ENCODE measurements at places on chromosomes 3 and 15. TPM values are rescaled to one million over a fixed set of nuclear protein-coding genes. Genes with fewer than 3 reads are reported as not detected.

DNA sequence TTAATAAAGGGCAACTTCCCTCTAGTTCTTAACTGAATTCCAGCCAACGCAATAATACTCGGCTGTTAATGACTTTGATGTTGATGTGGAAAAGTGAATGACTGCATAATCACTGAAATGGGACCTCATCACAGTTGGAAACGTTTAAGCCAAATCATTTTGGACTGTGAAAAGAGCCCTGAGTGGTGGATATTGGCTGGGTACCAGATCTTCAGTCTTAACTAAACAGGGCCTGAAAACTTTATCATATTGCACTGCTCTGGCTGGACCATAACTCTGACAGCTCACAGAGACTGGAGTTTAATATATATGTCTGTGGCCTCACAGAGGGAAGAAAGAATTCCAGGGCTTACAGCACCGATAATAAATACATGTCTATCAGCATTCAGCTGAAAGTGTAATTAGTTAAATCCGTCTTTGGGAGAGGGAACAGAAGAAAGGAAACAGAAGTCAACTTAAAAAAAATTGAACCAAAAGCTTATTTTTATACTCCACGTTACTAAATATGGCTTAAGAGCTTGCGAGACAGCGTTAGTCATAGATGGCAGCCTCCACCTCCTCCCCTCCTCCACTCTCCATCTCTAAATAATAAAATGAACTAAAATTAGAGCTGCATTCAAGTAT lies 222.3 kb upstream of the CDIN1 start:
- peak; percentile 76 for DNase-seq

- DNase-seq = no peak
Measured at GRCh38 chr3:136733317-136733833, 18.8 kb downstream of the STAG1 start.

DNA sequence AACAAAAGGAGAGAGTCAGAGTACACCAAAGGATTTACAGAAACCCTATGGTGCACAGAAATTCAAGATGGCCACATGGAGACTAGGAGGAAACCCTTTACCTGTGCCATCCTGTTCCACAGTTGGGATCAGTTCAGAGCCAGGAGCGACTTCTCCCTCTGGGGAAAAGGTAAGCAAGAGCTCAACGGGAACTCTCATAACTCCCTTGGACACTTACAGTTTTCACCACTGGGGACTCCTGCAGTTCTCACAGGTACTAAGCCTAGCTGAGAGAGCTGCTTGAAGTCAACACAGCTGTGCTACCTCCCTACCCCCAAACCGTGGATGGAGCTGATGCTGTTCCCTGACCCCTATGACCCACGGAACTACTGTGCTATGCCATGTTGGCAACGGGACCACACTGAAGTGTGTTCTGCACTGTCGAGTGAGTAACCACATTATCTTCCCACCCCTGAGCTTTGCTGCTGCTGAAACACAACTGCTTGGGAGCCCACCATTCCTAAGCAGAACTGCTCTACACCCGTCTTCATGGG lies 606.8 kb downstream of the GBE1 start:
- DNase-seq = no peak

DNA sequence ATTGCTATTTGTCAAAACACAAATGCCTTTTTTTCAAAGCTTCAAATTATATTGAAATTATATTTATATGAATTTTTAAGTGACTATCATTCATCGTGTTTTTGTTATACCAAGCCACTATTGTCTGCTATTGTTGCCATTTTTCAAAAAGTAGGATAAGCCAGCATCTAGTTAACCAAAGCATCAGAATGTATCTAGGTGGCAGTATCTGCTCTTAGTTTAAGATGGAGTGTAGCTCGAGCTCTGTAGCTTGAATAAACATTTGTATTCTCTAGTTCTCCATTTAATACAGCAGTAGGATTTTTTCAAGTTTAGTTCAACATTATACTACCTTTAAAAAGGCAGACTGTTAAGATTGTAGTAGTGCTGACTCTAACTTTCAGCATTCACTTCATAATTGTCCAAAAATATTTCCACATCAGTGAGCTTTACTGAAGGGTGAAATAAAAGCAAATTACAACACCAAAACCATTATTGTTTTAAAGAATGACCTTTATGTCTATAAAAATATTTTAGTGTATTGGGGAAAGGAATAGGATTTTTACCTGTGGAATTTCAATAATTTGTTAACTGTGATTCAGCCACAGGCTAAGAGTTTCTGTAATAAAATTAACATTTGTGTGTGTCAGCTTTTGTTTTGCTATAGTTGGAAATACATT lies 19.6 kb upstream of the C15orf61 start:
- no peak for DNase-seq

DNA sequence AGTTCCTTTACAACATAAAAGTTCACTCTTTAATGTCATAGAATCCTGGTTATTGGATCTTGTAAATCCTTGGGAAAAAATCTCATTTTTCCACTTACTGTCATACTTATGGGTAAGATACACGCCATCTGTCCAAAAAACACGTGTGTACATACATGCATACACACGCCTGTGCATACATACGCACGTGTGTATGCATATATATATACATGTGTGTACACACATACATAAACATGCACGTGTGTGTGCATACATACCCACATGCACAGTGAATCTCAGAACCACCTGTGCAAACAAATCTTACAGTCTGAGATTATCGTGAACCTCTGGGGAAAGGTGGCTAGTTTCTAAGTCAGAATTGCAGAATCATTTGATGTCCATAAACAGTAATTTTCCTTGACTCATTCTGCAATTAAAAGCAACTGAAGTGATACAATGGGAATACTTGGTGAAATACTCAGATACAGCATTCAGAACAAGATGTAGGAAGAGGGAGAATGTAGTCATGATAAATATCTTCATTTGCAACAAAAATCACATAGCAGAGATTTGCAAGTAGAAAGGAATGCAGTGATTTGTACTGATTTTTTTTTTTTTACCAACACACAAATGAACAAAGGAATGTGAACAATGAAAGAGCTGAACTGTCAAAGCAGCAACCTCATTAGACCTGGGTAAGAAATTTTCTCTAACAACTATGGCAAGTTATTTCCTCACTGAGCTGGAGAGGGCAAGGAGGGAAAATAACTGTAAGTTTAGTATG lies 160.6 kb upstream of the POU1F1 start:
- no peak for DNase-seq

- peak; percentile 40 for DNase-seq
Measured at GRCh38 chr15:95016511-95017229, 785.3 kb downstream of the MCTP2 start.

DNA sequence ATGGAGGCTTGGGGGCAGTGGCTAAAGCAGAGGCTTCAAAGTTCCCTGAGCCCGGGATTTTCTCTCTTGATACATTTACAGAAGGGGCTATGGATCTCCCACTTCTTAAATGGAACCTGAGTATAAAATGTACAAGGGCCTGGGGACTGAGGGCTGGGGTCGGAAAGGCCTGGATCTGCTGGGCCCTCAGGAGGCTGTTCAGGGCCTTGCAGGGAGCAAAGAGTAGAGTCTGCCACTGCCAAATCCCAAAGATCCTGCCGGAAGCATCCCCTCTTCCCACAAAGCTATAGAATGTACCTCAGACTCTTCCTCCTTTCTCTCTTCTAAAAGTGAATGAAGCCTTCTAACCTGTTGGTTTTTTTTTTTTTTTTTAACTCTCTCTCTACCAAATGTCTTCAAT lies 59.8 kb upstream of the ARHGEF3 start:
- DNase-seq = no peak

DNA sequence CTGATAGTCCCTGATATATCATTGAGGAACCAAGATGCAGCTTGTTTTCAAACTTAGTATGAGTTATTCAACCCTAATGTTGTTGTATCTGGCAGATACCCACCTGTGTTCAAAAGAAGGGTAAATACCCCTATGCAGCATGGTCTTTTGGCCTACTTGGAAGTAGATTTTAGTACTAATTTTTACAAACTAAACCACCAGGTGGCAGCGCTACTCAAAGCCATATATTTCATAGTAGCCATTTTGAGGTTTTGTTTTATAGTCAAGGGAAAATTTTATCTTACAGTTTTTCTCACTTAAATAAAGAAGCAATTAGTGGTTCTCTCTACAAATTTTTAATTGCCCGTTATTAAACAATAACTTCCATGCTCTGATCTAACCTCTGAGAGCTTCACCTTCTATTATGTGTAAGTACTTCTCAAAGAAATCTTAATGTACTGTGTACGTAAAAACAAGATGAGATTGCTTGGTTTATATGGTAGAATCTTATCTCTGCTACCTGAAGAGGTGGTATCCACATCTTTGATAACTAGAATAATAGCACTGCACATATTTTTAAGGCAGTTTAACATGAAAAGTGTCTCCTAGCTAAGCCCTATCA lies 31.5 kb upstream of the MLF1 start:
- DNase-seq = peak; percentile 30

- no peak for DNase-seq
Measured at GRCh38 chr3:196699749-196700148, 12.3 kb downstream of the CEP19 start.

GRCh38 chr15:29681946-29682345 lies 140.3 kb downstream of the TJP1 start:
- no peak for DNase-seq

DNA sequence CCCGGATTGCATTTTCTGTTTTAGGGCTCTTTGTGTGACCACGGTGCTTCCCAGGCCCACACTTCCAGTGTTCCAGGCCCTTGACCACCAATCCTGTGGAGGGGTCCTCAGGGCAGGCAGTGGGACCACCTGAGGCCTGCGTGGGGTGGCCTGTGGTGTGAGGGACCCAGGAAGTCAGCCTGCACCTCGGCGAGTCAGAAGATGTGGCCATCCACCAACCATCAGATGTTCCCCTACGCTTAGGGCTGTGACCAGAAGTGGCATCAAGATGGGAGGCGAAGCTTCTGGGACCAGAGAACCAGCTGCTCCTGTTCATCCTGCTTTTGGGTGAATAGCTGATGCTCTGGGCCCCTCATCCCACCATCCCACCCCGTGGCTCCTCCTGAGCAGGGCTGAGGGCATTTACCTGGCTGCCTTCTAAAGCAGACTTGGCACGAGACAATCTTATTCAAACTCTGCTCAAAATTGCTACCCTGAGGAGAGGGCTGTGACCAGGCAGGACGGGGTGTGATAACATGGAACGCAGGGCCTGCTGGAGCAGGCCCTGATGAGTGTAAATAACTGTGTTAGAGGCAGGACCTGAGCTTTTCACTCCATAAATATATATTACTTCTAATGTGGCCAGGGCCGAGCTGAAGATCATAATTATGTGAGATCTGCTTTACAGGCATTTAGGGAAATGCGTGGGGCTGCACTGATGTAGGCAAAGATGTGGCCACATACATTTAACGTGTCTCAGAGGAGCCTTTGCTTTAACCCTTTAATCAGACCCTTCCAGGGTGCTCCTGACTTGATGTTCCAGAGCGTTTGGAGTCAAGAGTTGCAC lies 28.8 kb downstream of the SMAD3 start:
- DNase-seq = no peak

GRCh38 chr15:39149636-39150150 lies 431.2 kb upstream of the THBS1 start:
- DNase-seq = no peak

GRCh38 chr3:14157951-14158350 lies 20.4 kb downstream of the XPC start:
- DNase-seq = no peak

- DNase-seq = no peak
Measured at GRCh38 chr15:80155001-80155377, 2.2 kb downstream of the FAH start.

DNA sequence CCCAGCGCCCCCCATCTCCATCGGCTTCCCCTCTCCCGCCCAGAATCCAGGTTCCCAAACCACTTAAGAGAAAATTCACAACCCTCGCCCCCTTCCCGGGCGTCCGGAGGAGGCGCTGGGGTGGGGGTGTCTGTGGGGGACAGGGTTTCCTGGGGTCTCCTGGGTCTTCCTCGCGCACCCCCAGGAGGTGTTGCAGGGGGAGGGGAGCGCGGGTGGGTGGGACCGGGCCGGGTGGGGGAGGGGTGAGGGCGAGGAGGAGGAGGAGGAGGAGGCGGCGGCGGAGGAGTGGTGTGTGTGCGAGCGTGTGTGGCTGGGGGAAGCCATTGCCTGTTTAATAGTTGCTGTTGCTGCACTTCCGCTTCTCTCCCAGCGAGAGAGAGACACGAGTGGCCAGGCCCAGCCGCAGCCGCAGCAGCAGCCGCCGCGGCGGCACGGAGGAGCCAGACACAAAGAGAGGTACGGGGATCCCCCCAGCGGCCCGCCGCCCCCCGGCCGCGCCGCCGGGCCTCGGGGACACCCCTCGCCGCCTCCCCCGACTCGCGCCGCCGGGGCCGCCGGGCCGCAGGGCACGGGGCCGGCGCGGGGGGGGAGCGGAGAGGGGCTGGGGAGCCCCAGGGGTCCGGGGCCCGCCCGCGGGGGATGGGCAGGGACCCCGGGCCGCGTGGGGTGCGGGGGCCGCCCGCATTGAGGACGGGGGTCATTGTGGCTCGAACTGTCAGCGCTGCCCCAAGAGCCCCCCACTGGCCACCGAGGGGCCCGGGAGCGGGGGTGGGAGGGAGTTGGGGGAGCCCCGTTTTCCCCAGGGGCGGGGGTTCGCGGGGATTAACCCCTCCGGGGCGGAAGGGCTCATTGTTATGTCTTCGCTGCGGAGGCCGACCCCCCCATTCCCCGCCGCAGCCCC lies at the start of gene UBE2E1:
Gene UBE2E1, plus strand, starts transcription at position 323 of the 901 bp plus-strand sequence. CDS start 1,315 bp downstream, outside the sequence.
- DNase-seq = peak; percentile 63

DNA sequence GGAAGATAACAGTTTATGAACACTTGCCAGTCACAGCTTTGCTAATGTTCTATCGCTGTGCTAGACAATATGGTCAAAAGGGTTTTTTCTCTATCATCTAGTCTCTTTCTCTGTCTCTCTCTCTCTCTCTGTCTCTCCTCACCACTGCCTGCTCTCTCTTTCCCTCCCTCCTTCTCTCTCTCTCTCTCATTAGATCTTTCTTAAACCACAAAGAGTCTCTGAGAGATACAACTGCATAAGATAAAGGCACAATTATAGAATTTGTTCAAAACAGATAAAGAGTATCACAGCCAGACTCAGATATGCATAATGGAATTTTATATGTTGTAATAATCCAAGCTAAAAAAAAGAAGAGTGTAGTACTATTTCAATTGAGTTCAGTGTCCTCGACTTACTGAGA lies 258.4 kb downstream of the MECOM start:
- no peak for DNase-seq

- DNase-seq = no peak
Measured at GRCh38 chr3:72440491-72440890, 407.8 kb downstream of the SHQ1 start.

DNA sequence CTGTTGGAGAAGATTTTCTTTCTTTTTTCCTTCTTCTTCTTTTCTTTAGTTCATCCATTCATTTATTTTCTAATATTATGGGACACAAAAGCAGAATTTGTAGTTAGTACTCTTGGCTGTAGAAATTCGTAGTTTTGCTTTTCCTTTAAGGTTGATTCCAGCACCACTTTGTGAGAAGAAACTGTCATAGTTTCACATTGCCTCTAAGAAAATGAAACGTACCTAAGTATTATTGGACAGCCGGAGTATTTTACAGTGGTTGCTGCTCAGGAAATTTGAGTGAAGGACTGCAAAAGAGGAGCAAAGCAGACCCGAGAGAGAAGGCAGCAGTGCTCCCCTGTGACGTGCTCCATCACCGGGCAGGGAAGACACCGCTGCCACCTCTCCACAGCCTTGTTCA lies 48.1 kb downstream of the PLCL2 start:
- DNase-seq = no peak

The RARB gene
- 44.1 TPM for polyA plus RNA-seq

The TNFAIP8L3 gene
- polyA plus RNA-seq = 1.7 TPM

The TMEM212 gene
- polyA plus RNA-seq = 0.09 TPM

The DPPA2 gene
- polyA plus RNA-seq = 0.95 TPM

The IL16 gene
- 4.1 TPM for polyA plus RNA-seq

The GCSAM gene
- 2.1 TPM for polyA plus RNA-seq

The CTXN2 gene
- polyA plus RNA-seq = not detected

The HMCES gene
- polyA plus RNA-seq = 57.1 TPM

The DPPA4 gene
- polyA plus RNA-seq = 2.5 TPM

Measured in renal pelvis (tissue), 12 donors.